HEK293T (cell line): ENCODE measurements at places on chromosomes 1 and 21.

- DNase-seq, result no peak
Measured at GRCh38 chr1:112737573-112737972, 22.4 kb upstream of the PPM1J start.

DNA sequence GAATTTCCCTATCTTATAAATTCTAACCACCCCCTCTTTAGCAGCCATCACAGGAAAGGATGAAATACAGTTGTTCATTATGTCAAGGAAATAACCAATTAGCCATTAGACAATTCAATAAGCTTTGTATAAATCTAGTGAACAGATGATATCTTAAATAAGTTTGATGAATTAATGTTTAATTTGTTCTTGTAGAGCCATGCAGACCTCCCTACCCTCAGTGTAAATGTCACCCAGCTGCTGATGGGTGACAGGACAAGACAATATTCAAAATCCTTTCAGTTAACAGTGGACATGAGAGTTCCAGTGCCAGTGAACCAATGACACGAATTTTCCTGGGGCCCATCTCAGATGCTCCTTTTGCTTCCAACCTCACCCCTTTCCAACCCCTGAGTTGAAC lies 395.9 kb downstream of the KCTD3 start:
- DNase-seq, result no peak

DNA sequence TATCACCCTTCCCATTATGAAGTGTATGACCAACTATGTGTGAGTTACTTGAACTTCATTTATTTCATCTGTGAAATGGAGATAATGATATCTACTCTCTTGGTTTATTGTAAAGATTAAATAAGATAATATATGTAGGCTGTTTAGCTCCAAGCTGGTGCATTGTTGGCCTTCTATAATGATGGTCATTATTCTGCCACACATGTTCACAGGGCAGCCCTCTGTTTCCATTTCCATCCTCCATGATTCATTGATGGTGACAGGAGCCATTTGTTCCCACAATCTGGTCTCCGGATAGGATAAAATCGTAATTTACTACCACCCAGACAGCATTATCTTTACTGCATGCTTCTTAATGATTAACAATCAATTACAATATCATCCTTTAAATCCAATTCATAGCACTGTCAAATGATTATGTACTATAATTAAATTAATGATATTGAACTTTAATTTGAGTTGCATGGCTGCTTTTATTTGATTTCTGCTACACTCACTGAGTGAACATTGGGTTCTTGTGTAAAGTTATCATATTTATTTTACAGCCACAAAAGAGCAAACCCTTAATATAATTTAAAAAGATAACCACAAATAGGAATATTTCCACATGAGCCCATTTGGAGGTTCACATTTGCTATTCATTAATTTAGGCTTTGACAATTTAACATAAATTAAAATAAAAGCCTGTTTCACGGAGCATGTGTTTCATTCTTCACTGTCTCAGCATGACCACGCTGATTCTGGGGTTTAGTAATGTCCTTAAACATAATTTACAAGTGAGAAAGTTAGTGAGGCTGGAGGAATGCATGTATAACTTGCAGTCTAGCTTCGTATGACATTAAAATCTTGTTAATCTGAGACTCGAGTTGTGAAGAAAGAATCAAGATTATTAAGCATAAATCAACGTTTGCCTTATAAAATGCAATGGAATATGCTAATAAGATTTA lies 596.4 kb upstream of the ZRANB2 start:
- DNase-seq, result no peak

GRCh38 chr1:117613969-117614729 lies 8.3 kb downstream of the TENT5C start:
- DNase-seq, result no peak

- peak; percentile 39 for DNase-seq
Measured at GRCh38 chr1:40153073-40153770, 8.0 kb upstream of the RLF start.

DNA sequence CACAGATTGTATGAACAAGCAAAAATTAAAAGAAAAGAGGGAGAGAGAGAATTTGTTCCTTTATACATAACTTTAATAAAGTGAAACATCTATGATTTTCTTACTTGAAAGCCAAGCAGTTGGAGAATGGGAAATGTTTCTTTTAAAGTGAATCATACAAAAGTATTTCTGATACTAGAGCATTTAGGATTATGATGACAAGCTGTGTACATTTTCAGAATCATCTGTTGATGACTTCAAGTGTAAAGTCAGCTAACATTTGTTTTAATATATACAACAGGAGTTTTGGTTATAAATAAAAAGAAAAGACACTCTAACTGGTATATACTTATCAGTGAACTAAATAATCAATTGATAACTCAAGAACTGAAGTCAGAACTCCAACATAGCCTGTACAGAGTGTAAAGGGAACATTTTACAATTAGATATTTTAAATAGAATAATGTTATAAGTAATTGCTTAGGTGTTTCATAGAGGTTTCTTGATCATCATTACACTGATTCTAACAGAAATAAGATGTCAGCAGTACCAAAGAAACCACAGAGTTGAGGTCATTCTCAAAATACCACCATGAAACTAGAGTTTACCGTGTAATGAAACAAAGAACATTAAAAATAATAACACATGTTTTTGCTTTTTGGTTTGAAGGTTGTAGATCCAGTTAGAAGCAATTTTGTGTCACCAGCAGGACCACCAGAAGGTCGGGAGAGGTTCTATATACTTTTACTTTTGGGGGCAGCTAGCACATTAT lies 103.4 kb downstream of the COL24A1 start:
- no peak for DNase-seq

GRCh38 chr1:70486676-70487458 lies 75.8 kb downstream of the CTH start:
- no peak for DNase-seq

- no peak for DNase-seq
Measured at GRCh38 chr1:224133741-224134299, 19.9 kb downstream of the FBXO28 start.

GRCh38 chr1:195530961-195531360 lies 1077.3 kb downstream of the KCNT2 start:
- DNase-seq, result no peak

DNA sequence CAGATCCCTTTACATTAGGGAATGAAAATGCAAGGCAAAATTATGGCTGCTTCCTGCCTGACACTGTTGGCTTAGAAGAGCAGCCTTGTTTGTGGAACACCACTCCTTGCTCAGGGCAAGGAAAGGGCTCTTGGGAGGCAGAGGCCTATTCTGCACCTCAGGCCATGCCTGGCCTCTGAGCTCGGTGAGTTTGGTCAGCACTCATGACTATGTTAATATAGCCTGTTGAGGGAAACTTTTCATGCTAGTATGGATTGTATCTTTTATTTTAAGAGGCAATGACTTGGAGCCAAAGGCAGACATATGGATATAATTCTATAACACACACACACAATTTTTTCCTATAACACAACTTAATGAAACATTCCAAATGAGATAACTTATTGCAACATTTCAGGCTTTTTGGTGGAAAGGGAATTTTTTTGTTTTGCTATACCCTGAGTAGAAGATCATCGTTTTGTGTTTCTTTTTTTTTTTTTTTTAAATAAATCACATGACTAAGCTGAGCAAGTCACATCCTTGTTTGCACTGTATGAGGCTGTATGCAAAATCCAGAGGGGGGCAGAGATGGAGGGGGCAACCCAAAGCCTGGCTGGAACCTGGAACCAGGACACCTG lies 5.6 kb upstream of the YRDC start:
- no peak for DNase-seq

DNA sequence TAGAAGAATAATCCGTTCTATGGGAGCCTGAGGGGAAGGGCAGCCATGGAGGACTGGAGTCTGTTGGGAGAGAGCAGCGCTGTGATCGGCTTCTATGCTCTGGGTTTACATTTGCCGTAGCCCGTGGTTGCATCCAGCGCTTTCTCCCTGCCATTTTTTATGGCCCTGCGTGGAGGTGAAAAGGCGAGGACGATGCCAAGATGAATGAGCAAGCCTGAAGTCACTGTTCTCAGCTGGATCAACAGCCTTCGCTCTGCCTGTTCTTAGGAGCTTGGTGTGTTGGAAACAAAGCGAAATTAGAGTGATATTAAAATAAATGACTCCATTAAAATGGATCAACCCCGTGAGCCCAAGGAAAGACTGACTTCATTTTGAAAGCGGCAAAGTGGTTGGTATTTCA lies 120.2 kb downstream of the KCNJ6 start:
- DNase-seq, result no peak

DNA sequence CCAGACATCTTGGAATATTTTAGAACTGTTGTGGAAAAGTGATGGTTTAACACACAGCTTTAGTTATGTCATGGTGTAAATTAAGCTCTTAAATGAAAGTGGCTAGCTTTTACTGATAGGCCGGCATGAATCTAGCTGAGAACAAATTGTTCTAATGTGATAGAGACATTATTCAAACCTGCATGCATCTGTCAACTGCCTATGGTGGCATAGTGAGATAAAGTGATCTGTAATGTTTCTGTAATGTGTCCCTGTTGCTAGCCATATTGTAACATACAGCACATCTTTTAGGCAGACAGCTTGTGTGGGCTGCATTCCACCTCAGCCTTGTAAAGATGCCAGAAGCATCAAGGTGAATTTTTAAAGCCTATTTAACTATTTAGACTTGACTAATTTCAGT lies 16.0 kb downstream of the LRIG2 start:
- DNase-seq, result no peak

DNA sequence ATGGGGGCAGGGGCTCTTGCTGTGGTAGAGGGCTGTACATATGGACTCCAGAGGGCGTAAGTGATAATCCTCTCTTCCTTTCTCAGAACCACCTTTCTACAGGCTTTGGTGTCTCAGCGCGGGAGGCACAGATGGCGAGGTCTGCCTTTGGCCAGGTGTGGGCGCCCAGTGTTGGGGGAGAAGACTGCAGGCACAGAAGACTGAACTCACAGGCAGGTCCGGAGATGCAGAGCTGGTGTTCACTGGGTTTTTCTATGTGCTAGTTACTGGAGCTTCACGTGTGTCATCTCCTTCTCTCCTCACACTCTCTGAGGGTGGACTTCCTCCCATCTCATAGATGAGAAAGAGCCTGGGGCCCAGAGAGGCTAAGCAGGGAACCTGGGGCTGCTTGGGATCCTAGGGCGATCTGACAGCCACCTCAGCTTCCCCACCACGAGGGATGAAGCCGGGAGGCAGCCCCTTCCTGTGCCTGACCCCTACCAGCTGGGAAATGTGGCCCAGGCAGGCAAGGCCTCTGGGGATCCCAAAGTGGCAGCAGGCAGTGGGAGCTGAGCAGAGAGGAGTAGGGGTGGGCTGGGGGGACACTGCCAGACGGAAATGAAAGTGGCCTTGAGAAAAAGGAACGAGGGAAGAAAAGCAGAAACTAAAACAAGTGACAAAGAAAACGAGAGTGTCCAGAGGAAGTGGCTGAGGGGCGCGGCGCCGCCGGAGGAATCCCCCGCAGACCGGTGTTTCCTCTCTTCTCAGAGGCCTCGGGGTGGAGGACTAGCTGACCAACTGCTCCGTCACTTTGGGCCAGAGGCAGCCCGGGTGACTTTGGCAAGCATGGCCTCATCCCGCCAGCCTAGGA lies 191.6 kb downstream of the HIVEP3 start:
- no peak for DNase-seq

- DNase-seq, result no peak
Measured at GRCh38 chr1:47661040-47661439, 223.2 kb downstream of the FOXD2 start.

- no peak for DNase-seq
Measured at GRCh38 chr1:109567877-109568672, 19.7 kb downstream of the GNAI3 start.

- no peak for DNase-seq
Measured at GRCh38 chr1:64516803-64517568, 47.1 kb downstream of the CACHD1 start.

GRCh38 chr1:16367968-16368890 lies 1.2 kb downstream of the SZRD1 start:
- DNase-seq, result no peak

DNA sequence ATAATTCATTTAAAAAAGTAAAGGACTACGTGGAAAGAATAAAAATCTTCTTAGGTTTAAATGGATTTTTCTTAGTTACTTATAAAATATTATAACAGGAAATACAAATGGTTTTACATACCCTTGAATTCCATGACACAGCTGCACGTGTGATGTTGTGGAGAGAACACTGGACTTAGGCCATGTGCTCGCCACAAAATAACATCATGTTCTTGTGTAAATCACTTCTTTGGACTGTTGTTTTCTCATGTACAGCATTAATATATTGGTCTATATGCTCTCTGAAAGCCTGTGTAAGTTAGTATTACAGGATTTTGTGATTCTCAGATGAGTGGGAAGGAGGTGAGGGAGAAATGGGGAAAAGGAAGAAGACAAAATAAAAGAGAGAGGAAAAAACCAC lies 228.2 kb downstream of the DNM3 start:
- no peak for DNase-seq

GRCh38 chr1:151570819-151571218 lies 30.7 kb downstream of the TUFT1 start:
- no peak for DNase-seq

DNA sequence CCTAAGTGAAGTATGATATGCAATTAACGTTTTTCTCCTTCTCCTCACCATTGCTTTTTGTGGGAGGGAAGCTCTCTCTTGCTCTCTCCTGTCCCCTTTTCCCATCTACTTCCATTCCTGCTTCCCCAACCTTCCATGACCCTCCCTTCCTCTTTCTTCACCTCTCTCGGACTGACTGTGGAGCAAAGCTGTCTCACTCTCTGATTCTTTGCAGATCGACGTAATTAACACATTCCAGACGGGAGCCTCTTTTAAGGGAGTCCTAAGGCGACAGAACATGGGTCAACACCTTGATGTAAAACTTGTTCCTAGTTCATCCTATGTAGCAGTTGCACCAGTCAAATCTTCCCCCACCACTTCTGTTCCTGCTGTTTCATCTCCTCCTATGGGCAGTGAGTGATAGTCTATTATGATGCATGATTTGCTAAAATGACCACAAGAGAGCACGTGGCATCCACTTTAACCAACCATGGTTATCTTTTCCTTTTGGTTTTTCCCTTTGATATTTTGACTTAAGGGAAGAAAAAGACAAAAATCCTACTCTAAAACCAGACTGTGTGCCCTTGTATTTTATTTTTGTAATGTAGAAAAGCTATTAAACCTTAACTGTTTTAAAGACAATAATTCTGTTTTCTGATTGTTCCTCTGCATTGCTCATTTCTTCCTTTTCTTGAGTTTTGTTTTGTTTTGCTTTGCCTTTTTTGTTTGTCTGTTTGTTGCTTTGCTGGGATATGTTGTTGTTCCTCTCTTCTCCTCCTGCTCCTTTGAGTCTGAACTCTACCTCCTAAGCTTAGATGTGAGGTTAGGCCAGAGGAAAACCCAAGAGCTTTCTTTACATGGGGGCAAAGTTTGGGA lies 31.7 kb upstream of the LAX1 start:
- no peak for DNase-seq

DNA sequence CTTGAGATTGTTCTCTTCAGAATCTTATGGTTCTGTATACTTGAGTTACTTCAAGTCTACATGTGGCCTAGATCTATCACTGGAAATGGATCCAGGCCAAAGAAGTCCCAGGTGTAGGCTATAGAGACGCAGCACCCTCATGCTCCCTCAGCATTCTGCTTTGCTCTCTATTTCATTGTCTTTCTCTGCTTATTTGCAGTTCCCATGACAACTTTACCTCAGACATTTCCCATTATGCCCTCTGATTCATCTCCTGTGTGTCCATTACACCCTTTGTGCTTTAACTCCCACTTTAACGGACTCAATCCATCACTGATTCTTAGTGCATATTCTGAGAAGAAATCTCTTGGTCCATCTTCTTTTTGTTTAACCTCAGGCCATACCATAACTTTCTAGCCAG lies 236.9 kb upstream of the NRIP1 start:
- DNase-seq, result no peak
